Hematopoietic multipotent progenitor cell (in vitro differentiated cells): ENCODE measurements at places on chromosomes 12 and 14. TPM values are rescaled to one million over a fixed set of nuclear protein-coding genes. Genes with fewer than 3 reads are reported as not detected.
A peak's percentile ranks its signal among the peaks of the same experiment; 100 is the strongest.

DNA sequence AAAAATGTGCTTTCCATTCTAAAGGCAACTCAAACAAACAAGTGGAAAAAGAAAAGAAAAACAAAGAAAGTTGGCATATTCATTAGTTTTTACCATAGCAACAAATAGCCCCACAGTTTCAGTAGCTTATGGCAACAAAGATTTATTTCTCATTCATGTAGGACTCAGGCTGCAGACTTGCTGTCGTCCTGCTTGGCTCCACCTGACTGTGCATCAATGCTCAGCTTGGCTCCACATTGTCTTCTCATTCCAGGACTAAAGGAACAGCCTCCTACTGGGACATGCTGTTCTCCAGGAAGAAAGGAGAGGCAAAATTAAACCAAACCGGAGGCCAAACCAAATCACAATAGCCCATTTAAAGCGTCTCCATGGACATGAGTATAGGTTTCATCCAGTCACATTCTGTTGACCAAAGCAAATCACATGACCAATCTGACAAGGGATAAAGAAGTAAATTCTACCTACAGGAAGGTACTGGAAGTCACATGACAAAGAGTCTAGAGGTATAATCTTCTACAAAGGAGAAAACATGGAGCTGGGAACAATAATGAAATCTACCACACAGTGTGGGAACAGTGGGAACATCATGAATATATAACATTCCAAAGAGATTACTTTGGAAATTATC lies 222.5 kb downstream of the PIK3C2G start:
- no peak for DNase-seq

DNA sequence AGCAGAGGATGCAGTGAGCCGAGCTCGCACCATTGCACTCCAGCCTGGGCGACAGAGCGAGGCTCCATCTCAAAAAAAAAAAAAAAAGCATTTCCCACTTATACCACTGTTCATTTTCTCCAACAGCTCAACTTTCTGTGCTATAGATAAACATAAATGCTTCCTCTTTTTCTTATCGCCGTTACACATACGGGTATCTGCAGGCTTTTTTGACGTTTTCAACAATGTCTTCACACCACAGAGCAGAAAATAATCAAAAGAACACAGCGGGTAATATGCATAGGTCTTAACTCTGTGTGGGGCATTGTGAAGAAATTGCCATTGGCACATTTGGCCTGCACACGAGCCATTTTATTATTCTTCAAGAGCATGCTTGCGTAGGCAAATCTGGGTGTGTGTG lies 86.4 kb downstream of the CAPZA3 start:
- DNase-seq, result peak; percentile 95

DNA sequence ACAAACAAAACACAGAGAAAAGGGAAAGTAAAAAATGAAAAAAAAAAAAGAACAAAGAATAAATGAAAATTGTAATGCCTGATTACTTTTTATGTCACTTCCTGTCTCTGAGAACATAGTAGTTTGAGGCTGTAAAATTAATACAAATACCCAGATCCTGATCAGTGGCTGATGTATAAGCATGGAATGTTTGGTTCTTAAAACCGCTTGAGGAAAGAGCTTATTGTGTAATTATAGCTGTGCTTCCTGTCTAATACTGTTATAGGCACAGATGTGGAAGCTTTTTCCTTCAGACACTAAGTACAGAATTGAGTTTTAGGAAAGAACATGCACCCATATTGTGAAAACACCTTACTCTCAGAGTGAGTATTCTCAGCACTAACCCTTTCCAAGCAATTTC lies 86.9 kb downstream of the AVPR1A start:
- peak; percentile 13 for DNase-seq

DNA sequence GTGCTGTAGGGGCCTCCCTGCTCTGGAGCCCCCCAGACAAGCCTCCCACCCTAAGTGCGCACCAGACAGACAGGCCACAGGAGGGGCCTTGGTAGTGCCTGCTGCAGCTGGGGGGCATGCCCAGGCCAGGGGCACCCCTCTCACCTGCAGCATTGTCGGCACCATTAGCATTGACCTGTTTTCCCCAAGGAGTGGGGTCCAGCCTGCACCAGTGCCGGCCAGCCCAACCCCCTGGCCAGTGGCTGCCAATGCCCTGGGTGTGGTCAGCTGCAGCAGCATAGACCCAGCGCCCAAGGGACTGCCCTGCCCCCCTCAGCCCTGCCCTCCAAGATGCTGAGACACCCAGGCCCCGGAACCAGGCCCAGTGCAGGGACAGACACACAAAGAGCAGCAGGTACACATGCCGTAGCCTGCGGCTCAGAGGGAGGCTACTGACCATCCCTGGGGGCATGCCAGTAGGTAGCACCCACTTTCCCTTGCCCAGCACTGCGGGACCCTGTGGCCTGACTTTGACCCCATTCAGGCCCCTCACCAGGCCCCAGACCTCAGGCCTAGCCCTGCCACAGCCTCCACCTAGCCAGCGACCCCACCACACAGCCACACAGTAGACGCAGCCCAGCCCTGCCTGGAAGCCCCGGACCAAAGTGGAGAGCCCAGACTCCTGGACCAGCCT lies 1.0 kb downstream of the AHNAK2 start:
- no peak for DNase-seq

GRCh38 chr12:10395390-10395998 lies 5.7 kb upstream of the KLRK1 start:
- peak; percentile 86 for DNase-seq

- no peak for DNase-seq
These were observed 206.3 kb downstream of the ACSS3 start for GRCh38 chr12:81284137-81284536.

DNA sequence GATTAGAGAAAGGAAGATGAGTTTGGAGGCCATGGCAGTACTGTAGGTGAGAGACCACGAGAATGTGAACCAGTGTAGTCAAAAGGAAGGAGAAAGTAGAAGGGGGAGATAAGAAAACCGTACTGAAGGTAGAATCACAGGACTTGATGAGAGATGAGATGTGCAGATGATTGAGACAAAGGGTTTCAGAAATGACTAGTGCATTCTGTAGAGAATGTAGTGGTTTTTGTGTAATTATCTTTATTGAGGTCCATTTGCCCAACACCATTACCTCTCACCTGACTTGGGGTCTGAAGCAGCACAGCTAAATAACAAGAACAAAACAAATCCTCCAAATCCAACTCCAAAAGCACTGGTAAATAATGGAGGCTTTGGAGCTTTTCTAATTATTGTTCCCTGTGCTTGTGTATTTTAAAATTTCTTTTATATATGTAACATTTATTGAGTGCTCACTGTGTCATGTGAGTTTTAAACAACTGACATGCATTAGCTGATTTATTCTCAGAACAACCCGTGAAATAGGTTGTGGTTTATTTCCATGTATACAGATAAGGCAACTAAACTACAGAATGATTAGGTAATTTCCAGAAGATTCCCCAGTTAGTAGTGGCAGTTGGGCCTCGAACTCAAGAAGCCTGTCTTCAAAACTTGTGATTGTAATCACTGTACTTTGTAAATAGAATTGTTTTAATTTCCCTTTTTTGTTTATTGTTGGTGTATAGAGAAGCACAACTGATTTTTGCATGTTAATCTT lies 390.0 kb downstream of the AEBP2 start:
- no peak for DNase-seq

- no peak for DNase-seq
These were observed 22.6 kb downstream of the SLC25A47 start for GRCh38 chr14:100345711-100346110.

DNA sequence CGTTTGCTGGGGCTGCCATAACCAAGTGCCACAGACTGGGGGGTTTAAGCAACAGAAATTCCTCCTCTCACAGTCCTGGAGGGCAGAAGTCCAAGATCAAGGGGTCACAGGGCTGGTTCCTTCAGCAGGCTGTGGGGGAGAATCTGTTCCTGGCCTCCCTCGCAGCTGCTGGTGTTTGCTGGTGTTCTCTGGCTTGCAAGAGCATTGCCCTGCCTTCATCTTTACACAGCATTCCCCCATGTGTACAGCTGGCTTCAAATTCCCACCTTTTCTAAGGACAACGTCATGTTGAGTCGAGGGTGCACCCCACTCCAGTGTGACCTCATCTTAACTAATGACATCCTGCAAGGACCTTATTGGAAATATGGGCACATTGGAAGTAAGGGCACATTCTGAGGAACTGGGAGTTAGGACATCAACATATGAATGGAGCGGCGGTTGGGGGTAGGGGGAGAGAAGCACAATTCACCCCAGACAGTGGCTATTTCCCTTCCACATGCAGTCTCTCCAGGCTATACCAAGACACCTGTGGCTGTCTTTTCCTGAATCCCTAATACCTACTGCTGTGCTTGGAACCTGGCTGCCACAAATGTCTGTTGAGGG lies 123.6 kb downstream of the FOXN3 start:
- DNase-seq, result no peak

DNA sequence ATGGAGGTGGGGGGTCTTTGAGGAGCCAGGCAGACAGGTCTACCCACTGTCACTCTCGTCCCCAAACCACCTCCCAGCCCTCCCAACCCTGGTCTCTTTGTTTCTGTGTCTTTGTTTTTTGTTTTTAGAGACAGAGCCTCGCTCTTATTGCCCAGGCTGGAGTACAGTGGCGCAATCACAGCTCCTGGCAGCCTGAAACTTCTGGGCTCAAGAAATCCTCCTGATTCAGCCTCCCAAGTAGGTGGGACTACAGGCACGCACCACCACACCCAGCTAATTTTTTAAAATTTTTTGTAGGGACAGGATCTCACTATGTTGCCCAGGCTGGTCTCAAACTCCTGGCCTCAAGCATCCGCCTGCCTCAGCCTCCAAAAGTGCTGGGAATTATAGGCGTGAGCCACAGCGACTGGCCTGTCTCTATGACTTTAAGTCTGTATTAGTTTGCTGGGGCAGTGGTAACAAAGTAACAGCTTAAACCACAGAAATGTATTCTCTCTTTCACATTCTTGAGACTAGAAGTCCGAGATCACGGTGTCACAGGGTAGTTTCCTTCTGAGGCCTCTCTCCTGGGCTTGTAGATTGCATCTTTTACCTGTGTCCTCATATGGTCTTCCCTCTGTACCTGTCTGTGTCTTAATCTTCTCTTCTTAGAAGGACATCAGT lies 26.1 kb downstream of the DTX1 start:
- no peak for DNase-seq

DNA sequence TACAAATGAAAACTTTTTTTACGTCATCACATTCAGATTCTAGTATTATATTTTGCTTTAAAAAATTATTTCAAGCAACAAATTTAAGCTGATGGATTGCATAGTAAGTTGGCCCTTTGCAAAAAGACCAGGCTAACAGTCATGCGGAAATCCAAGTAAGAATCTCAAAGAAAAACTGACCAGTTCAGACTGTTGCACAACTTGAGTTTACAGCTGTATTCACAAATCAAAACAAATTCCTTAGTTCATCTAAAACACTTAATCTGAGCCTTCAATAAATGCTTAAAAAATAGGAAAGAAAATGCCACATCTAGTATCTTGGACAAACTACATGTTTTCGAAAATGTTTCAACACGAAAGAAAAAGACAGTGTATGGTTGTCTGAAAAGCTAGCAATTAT lies 847 bp downstream of the CCDC59 start:
- no peak for DNase-seq

- no peak for DNase-seq
These were observed 48.5 kb downstream of the SUDS3 start for GRCh38 chr12:118424884-118425283.

- no peak for DNase-seq
These were observed 1.2 kb downstream of the POU6F1 start for GRCh38 chr12:51216642-51217041.

- DNase-seq, result no peak
These were observed 1808.9 kb upstream of the SEL1L start for GRCh38 chr14:83342590-83342989.

DNA sequence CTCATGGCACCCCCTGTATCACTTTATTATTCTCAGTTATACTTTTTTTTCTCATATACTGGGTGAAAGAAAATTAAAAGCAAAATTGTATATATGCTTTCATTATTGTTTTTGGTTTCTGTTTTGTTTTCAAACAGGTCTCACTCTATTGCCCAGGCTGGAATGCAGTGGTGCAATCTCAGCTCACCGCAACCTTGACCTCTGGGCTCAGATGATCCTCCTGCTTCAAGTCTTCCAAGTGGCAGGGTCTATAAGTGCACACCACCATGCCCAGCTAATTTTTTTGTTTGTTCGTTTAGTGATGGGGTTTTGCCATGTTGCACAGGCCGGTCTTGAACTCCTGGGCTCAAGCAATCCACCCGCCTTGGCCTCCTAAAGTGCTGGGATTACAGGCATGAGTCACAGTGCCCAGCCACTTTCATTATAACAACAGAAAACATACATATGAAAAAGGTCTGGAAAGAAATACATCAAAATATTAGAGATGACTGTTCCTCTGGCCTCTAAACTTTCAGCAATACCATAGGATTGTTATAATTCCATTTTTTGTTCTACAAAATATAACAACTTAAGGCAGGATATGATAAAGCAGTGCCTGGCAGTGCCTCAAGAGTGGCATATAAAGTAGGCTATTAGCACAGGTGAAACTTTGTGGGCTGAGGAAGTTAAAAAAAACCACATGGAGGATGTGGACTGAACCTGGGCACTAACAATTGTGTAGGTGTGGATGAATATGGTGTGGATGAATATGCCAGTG lies 5.8 kb upstream of the NTN4 start:
- no peak for DNase-seq

DNA sequence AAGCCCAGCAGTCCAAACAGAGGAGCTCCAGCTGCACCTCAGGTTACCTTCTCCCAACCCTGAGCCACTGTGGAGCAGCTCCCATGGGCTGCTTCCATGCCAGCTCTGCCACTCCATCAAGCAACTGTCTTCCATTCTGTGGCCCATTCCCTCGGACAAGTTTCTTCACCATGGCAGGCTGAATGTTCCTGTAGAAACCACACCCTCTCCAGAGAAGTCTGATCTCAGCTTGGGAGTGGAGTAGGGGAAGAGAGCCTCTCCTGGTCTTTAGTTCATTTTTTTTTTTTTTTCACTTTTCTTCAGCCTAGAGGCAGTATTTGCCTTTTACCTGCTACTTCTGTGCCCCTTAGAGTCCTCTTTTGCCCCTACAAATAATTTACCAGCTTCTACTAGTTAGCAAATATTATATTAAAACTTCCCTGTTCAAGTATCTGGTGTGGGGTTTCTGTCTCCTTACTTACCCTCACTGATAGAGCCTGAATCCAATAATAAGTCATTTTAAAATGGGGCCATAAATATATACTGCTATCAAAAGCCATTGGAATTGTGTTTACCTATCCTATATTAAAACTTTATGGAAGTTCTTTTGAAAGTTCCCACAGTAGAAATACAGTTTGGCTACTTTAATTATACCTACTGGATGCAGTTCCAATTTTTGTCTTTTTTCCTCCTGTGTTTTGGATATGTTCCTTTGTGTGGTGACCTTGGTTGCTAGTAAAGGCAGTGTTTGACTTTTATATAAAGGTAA lies 11.7 kb upstream of the SLC17A8 start:
- DNase-seq, result no peak

Gene GYS2
- total RNA-seq, result not detected

Gene OSGEP
- 130 TPM for total RNA-seq

Gene SLC38A4
- not detected for total RNA-seq

Gene PLCZ1
- not detected for total RNA-seq

Gene KRT77
- not detected for total RNA-seq

Gene CFAP54
- total RNA-seq, result 1.1 TPM

Gene RAB35
- total RNA-seq, result 33.9 TPM

Gene LRP1-AS
- total RNA-seq, result not detected
